ENCODE measurements at places on chromosomes 13 and 19.

- no peak for DNase-seq
Measured at GRCh38 chr13:77878190-77878589, 40.4 kb downstream of the EDNRB start.

- DNase-seq = peak; percentile 91
Measured at GRCh38 chr13:114063545-114064449, 68.6 kb downstream of the RASA3 start.

DNA sequence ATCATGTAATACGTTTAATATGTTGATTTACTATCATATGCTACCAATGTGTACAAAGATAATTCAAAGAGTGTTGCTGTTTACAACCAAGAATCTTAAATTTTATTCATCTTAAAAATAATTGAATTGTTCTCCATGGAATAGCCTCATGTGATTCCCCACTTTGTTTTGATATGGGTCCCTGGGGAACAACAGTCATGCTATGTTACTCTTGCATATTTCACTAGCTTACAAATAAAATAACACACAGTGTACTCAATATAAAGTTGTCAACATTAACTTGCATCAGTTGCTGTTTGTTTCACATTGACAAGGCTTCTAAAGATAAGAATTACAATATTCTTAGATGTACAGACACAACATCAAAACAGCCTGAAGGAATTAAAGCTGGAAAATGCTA is 2.3 kb downstream of the ENOX1 start:
- DNase-seq = no peak

DNA sequence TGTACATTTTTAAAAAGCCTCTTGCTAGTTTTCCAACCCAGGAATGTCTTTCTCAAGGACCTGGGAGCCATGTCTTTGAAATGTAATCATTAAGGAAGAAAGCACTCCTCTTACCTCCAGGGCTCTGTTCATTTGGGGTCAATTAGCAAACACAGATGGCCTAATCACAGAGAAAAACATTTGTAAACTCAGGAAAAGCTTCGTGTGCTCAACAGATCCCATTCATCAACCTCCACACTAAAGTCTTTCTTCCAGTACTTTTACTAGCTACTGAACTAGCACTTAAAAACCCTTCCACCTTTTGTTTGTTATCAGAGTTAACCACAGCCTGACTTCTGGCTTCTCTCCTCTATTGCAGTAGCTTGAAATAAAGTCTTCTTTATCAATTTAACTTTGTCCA is 441.4 kb downstream of the PCDH20 start:
- DNase-seq = no peak

DNA sequence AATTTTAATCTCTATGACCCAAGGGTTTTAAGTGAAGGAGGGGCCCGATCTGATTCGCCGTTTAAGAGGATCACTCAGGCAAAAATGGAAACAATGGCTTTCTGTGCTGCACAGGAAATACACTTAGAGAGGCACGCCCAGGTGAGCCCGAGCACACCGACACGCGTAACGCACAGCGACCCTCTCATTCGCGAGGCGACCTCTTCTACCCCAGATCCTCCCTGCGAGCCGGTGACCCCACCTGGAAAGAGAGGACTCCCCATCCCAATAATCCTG is 216 bp downstream of the SH2D3A start:
- DNase-seq = no peak

DNA sequence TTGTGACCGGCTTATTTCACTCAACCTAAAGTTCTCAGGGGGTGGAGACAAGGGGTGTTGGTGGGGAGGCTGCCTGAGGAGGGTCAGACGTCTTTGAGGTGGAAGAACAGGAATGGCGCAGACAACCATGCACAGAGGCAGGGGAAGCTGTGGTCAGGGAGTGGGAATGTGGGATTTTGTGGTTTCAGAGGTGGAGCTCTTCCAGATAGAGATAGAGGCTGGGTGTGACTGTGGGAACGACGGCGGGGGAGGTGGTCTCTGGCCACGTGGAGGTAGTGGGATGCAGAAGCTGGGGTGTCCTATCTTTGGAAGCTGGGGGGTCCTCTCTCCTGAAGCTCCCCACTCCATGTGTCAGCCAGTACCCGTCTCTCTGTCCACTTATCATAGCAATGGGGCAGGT is 7.8 kb upstream of the KLK14 start:
- no peak for DNase-seq

GRCh38 chr13:112893570-112894422 is 75.2 kb upstream of the MCF2L start:
- peak; percentile 49 for DNase-seq

DNA sequence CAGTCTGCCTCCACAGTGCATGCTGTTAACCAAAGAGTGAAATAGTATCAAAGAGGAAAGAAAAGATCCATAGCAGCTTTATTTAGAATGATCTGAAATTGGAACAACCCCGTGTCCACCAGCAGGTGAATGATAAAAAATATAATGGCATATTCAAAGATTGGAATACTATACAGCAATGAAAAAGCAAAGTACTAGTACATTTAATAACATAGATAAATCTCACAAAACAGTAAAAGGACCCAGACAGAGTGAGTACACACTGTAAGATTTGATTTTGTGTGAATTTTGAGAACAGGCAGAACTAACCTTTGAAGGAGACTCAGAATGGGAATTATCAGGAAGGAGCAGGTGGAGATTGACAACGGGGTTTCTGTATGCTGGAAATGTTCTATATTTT is 837 bp upstream of the CD209 start:
- no peak for DNase-seq

DNA sequence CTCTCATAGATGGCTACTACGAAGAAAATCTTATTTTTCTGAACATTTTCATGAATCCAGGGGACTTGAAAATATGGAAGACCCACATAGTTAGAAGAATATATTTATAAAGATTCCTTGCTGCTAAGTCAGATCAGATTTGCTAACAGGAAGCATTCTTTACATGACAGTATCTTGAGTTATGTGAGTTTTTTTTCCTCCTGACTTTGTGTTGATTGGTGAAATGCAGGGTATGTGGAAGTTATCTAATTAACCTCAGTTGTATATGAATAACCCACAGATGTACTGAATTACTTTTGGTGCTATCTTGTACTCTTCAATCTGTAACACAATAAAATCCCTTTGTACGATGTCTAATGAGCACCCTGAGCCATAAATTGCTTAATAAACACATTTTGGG is 53.8 kb downstream of the ESD start:
- DNase-seq = no peak

- DNase-seq = no peak
Measured at GRCh38 chr19:1619703-1620102, 14.4 kb upstream of the UQCR11 start.

DNA sequence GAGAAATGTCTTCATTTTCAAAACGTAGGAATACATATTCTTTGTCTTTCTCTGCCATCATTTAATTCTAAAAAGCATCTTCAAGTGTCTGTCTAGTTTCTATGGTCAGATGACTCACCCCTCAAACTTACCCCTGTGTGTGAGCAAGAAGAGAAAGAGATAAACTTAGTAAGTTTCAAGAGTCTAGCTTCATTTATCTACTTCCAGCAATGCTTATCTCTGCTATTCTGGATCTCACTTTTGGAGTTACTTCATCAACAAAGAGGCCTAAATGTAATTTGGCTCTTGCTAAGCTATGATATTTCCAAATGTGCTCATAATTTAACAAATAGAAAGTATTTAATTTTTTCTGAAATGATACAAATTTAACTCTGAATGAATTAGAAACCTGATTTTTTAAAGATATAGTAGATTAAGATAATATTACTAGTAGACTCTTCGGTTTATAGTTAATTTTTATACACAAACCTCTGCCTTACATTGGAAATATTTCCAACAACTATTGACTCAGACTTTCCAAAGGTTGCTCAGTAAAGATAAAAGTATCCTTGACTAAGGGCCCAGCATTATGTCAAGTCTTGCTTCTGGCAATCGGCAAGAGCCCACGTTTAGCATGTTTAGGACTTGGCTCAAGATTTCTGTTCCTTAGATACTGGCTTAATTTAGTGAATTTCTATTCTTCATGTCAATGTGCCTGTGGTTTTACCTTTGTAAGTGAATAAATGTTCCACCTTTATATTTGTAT is 1511.0 kb upstream of the SLC10A2 start:
- DNase-seq = no peak

GRCh38 chr13:28545583-28546333 is 50.8 kb upstream of the FLT1 start:
- DNase-seq = no peak

GRCh38 chr19:1047696-1048147 is 7.8 kb downstream of the ABCA7 start:
- DNase-seq = no peak

GRCh38 chr19:8469613-8470368 is 25.0 kb downstream of the HNRNPM start:
- no peak for DNase-seq

GRCh38 chr19:51576850-51577249 is 5.8 kb downstream of the ZNF175 start:
- no peak for DNase-seq

DNA sequence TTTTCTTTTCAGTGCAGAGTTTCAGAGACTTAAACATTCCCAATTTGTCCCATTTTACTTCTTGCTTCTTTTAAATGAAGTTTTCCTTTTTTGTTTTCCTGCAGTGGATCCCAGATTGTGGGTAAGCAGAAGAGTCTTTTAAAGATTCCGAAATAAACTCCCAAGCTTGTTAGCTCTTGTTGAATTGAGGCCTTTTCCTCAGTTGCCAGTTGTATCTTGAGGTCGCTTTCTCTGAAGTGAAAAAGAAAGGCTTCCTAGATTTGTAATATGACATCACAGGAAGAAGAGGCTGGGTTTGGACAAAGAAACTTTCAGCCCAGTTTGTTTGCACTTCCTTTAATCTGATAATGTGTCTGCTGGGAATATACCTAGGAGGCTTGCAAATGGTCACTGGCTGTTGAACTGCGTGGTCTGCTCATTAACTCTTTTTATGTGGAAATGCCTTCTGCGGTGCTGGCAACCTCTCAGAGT is at the start of gene LPAR6:
TSS of gene LPAR6 (minus strand) at position 233 of the 471 bp plus-strand sequence. CDS start 690 bp downstream, outside the sequence.
- DNase-seq = no peak

DNA sequence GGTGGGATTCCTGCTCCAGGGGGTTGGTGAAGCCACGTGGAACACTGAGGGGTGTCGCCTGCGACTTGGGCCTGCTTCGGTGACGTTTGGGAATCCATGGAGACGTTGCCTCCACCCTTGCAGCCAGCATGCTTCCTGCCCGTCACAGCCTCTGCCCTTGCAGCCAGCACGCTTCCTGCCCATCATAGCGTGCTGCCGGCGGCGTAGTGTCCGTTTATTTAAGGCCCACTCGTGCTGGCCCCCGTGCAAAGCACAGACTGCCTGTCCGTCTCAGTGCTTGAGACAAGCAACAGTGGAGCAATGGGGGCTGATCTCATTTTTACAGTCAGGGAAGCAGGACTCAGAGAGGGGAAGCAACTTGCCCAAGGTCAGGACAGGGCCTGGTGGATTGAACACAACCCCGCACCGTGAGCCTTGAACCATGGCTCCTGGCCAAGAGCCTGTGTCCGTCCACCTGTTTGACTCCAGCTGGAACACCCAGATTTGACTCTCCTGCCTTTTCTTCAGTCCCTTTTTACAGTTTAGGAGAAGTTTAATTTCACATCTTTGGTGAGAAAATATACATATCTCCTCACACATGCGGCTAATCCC is 149.6 kb downstream of the TEX29 start:
- DNase-seq = no peak

GRCh38 chr19:41799444-41800000 is 3.1 kb downstream of the CEACAM3 start:
- no peak for DNase-seq

DNA sequence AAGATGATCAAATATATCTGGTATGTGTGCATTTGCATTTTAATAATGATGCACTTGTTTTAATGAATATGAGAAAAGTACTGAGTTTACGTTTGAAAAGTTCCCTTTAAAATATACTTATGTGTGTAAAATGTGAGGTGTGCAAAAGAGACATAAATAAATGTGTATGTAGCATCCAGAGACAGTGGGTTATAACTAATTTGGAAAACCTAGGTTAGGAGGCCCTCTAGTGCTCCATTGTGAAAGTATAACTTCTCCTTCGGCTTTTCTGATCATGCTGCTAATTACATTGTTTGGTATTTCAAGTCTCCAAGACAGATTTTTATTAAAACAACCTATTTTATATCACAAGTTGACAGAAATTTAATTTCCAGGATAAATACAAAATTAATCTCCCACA is 30.1 kb downstream of the SCEL start:
- DNase-seq = no peak

DNA sequence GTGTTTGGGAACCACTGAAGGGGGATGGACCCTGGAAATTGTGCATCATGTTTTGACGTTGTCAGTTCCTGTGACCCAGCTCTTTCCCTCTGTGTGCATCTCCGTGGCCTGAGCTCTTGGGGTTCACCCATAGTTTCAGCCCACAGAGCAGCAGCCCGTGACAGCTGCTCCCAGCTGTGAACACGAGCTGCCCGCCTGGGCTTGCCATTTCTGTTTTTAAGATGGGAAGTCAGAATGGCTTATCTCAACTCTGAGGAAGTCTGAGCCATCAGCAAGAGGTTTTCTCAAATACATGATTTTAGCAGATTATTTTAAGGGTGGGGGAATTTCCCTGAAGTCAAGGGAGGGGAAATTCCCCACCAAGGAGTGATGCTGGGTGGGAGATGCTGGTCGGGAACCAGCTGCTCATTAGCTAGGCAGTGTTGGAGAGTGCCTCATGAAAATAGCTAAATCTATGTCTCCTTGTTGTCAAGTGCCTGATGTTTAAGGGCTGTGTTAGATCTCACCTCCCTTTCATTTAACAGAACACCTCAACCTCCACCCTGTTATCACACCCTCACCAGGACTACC is 34.8 kb upstream of the C1QTNF9 start:
- DNase-seq = no peak

GRCh38 chr19:39434123-39435076 is 1.3 kb downstream of the RPS16 start:
- DNase-seq = no peak

- DNase-seq = no peak
Measured at GRCh38 chr19:29445246-29445645, 80.5 kb upstream of the VSTM2B start.

DNA sequence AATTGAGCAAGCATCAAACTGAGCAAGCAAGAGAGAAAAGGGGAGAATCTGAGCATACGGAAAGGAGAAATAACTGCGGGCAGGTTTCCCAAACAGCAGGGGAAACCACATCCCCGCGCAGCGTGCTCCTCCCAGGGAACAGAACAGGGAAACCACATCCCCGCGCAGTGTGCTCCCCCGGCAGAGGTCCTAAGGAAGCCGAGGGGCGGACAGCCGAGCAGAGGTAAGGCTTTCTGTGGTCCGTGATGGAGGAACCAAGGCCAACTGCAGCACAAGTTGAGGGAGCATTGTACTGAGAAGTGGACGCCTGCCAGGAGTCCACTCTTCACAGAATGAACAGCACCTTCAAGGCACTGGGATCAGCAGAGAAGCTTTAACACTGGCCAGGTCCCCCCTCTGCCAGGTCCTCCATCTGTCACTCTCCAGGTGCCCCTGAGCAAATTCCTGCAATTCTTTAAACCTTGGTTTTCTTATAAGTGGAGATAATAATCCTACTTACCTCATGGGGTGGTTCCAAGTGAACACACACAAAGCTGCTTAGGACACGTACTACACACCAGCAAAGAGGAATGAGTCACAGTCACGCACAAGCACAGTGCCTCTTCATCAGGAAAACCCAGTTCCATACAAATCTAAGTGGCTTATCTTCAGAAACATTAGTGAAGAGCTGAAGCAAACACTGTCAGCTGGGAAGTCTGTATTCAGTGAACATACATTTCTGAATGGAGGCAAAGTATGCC is 23.0 kb upstream of the LAMP1 start:
- DNase-seq = no peak

Data from aorta (tissue), 5 donors.